Neural crest cell (in vitro differentiated cells): ENCODE measurements at places on chromosomes 7 and 10. TPM values are rescaled to one million over a fixed set of nuclear protein-coding genes. Genes with fewer than 3 reads are reported as not detected.

DNA sequence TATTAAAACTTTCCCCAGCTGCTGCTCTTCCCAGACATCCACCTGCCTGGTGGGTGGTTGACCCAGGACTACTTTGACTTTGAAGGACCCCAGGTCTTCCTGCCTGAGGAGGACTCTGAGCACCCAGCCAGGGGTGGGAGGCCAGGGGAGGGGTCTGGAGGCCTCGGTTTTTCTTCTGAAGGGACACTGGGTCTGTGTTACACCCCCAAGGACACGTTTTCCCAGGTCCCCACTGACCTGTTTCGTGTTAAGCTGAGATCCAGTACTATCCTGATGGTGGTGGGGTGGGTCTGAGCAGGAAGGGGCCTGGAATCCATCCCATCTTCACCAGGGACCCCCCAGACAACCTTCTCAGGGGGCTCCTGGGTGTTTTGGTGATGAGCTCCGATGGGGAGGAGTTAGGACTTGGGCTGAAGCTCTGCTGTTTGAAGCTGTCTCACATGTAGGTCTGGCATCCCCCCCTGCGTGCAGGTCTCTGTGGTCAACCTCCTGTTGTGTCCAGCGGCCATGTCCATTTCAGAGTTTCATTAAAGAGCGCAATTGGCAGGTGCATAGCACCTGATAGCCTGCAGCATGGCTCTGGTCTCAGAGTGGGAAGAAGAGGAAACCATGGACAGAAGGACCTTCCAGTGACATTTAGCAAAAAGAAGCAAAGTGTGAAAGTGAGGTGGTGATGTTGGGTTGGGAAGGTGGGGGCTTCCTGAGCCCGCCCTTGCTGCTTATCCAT, 3.5 kb downstream of the JAKMIP3 start:
- H3K4me1 ChIP-seq, result peaks cover 10% of the 10 kb centered on the region
- no peak overlapping the region for H3K27ac ChIP-seq
- DNase-seq, result no peak
- H3K27me3 ChIP-seq, result peaks cover 23% of the 10 kb centered on the region
- no peak overlapping the region for H3K4me3 ChIP-seq

PNLIP gene
- total RNA-seq, result not detected in 2 replicates

CALCR gene
- total RNA-seq, result 0.07 TPM in 1 of 2 replicates, not detected in the other

DNA sequence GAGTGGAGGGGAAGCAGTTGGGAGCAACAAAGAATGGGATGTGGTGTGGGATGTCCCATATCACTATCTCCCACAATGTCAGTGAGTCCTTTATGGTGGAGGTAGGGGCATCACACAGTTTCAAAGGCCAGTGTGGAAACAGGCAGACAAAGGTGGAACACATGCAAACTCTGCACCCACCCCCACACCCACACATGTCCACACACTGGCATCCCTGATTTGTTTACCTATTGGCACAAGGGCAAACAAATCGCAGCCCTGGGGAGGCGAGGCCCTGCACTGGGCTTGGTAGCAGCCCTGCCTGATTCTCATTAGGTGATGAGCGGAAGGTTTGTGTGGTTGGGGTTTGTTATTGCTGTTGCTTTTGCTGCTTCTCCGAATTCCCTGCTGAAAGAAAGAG, 243.3 kb downstream of the GRID1 start:
- no peak overlapping the region for H3K27ac ChIP-seq
- no peaks in the 10 kb centered on the region for H3K4me1 ChIP-seq
- no peak for DNase-seq

DNA sequence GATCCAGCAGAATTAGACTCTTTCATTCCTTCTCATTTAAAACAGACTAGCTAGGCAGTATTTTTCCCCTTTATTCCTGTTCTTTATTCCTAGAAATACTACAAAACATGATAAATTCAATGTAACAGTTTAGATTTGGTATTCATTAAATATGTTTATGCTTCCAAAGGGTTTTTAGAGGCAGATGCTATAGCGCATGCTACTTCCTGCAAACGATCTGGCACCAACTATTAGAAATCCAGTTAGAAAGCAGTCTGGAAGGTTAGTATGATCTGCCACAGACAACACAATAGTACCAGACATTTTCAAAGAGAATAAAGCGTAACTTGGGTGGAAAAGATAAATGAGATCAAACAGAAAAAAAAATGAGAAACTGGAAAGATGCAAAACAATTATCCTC, 63.5 kb upstream of the PTN start:
- peaks cover 46% of the 10 kb centered on the region for H3K4me1 ChIP-seq
- peak overlapping the region; percentile 4 for H3K27ac ChIP-seq
- H3K4me3 ChIP-seq, result peak overlapping the region; percentile 3
- no peaks in the 10 kb centered on the region for H3K27me3 ChIP-seq

DNA sequence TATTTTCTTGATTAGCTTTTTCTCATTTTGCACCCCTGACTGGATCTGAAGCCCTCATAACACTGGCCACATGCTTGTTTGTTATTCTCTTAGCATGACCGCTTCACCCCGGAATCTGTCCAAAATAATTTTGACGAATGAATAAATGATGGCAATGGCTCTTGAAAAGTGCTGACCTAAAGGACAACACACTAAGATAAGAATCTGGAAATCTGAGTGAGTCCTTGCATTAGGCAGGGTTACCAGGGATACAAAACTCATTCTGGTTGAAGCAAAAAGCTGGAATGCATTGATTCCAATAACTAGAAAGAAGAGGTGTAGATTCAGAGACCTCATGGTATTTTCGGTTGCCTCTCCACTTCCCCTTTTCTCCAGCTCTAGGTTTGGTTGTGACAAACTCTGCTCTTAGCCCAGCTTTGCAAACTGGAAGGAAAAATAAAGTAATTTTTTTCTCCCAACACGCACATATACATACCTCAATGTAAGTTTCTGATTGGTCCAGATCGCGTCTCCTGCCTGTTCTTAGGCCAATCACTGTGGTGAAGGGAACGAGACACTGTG, 157.4 kb downstream of the SKIDA1 start:
- no peak overlapping the region for H3K27ac ChIP-seq
- H3K4me1 ChIP-seq, result peaks cover 44% of the 10 kb centered on the region
- H3K27me3 ChIP-seq, result no peaks in the 10 kb centered on the region
- no peak overlapping the region for H3K4me3 ChIP-seq

ARHGAP22 gene
- 5.2 and 7.5 TPM in 2 replicates for total RNA-seq
